Stimulated activated CD8-positive, alpha-beta memory T cell treated with anti-CD3 and anti-CD28 coated beads, Interleukin-4, amount 100 ng/mL, for 1 hour (primary cell): ENCODE measurements at places on chromosomes 13 and 19.

DNA sequence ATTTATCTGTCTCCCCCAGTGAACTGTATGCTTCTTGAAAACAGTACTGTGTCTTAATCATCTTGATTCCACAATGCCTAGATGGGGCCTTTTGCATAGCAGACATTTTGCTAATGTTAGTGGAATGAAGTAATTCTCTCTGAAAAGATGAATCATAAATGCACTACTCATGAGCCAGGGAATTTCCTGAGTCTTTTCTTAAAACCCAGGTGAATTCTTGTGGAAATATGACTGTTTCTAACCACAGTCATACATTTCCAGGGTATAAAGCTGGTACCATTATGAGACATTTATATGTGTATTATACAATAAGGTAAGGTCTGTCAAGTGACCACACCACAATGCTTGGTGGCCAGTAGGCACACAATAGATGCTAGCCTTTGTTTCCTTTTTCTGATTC, 5.5 kb upstream of the KCTD4 start:
- DNase-seq = no peak

- DNase-seq = no peak
Observed at GRCh38 chr19:16319481-16319880, 5.1 kb upstream of the KLF2 start.

- DNase-seq = no peak
Observed at GRCh38 chr19:3508771-3509535, 2.8 kb downstream of the FZR1 start.

DNA sequence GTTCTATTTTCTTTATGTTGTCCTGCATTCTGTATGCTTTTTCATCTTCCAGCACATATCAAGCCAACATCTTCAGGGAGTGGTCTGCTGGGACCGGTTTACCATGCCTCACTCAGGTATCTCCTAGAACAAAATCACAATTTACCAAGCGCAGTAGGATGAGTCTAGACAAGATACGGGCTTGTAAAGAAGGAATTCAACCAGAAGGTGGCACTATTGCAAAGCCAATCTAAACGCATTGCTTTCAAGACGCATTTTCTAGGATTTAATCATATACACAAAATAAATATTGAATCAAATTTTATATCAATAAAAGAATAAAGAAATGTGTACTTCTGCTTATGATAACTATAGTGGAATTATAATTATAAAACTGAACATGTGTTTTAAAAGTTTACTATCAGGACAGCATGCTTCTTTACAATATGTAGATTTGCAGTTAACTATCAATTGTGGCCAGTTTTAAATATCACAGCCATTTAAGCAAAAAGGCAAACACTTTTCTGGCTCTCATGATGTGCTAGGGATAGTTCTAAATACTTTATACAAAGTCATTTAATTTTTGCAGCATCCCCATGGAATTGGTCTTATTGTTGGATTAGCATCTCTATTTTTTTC, 16.1 kb upstream of the TPP2 start:
- no peak for DNase-seq

GRCh38 chr19:38679839-38680238, 32.4 kb downstream of the ACTN4 start:
- DNase-seq = no peak
